Right lobe of liver (tissue), 6 donors: ENCODE measurements at places on chromosomes 11 and 22. TPM values are rescaled to one million over a fixed set of nuclear protein-coding genes. Genes with fewer than 3 reads are reported as not detected.

SCGB1A1 gene
- not detected for total RNA-seq

GGTLC3 gene
- total RNA-seq, result not detected

CACNA1I gene
- total RNA-seq, result 0.06 TPM

KCNJ11 gene
- 2.5 TPM for total RNA-seq

KRTAP5-8 gene
- total RNA-seq, result not detected

IGLL1 gene
- total RNA-seq, result not detected

ACTN3 gene
- not detected for total RNA-seq

CEND1 gene
- not detected for total RNA-seq

GRCh38 chr11:11397036-11397415, 44.0 kb upstream of the CSNK2A3 start:
- DNase-seq, result no peak

DNA sequence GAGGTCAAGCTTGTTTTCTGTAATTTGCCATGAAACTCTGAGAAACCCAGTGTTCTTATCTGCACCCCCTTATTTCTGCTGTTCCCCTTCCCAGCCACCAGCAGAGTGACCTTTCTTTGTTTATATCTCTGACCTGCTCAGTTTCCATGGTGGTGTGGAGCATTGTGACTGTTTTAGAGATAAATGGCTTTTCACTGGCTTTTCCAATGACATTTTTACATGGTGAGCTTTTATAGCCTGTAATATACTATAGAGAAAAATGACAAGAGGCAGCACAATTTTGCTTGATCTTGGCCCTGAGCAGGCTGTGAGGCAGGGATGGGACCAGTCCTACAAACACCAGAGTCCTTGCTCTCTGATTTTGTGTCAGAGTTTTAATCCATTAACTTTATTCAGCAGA, 233.9 kb downstream of the FAT3 start:
- no peak for DNase-seq

GRCh38 chr22:29071261-29072045, 1.4 kb upstream of the KREMEN1 start:
- peak; percentile 67 for DNase-seq

- DNase-seq, result no peak
Observed at GRCh38 chr22:48979482-48979881, 848.2 kb downstream of the BRD1 start.

- no peak for DNase-seq
Observed at GRCh38 chr22:41857155-41857859, 24.4 kb downstream of the SREBF2 start.

DNA sequence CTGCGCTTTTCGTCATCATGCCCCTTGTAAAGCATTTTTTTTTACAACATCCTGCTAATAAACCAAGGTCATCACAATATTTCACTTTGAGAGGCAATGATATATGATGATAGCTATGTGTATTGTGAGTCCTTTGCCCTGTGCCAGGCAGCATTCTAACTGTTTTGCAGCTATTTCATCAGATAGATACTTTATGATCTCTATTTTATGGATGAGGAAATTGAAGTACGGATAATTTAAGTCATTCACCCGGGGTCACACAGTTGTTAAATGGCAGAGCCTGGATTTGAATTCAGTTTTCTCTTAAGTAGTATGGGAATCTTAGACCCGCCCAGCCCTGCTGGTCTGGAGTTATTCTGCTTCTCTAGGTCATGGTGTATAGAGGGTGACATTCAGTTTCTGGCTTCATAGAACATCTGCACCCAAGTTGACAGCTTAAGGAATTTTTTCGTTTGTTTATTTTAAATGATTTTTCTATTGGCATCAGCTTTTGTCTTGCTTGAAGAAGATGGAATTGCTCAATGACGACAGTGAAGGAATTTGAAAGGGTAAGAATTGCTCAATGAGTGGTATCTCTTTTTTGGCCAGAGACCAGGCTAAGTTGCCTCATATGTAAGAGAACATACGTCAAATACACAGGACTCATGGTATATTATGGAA, 926 bp downstream of the PRR5L start:
- DNase-seq, result no peak

GRCh38 chr11:130478204-130478701, 29.8 kb downstream of the ADAMTS15 start:
- DNase-seq, result no peak

- no peak for DNase-seq
Observed at GRCh38 chr11:121802542-121802941, 313.5 kb downstream of the BLID start.

DNA sequence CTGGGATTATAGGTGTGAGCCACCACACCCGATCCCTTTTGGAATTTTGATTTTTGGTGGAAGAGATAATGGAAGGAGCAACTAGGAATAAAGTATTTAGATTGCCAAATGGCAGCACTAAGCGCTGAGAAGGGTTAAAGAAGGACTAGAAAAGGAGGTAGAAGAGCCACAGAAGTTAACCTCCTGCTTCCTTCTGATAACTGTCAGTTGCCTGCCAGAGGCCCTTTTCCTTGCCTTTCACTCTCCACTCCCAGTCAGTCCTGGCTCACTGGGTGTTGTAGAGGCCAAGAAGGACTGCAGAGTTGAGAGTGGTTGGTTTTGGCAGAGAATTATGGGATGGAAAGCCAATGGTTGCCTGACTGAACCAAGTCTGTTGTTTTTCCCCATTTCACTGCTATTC, 19.3 kb downstream of the ZC3H12C start:
- no peak for DNase-seq

DNA sequence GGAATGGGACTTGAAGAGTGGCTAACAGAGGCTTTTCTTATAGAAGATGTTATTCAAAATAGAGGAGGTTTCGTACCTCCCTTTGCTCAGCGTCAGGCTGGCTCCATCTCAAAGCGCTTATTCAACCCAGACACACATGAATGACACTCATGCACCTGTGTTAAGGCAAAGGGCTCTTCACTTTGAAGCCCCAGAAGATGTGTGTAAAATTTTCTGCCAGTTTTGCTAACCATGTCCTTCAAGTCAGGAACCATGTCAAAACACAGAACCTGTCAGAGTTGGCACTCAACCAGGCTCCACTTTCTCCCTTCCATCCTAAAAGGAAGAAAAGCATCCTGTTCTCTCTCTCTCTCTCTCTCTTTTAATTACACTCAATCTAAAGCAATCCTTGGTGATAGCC, 352.8 kb upstream of the NARS2 start:
- DNase-seq, result no peak

- no peak for DNase-seq
Observed at GRCh38 chr11:97290464-97291041, 900.7 kb downstream of the JRKL start.

GRCh38 chr22:43750751-43751150, 61.4 kb downstream of the EFCAB6 start:
- no peak for DNase-seq

GRCh38 chr11:117875382-117876058, 938 bp downstream of the FXYD6 start:
- no peak for DNase-seq

DNA sequence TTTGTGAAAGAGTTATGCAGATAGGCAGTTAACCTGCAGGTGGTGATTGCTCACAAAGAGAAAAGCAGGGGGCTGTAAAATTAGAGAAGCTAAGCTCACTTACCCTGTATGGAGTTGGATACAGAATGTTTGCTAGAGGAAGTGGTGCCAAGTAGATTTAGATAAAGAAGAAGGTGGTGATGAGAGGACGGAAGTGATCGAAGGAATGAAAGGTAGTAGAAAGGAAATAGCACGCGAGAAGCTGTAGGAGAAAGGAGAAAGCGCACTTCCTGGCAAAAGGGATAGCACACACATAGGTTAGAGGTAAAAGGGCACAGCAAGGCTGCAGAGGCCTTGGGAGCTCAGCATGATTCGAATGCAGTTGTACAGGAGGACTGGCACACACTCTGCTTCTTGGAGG, 87.3 kb upstream of the CTSC start:
- no peak for DNase-seq

DNA sequence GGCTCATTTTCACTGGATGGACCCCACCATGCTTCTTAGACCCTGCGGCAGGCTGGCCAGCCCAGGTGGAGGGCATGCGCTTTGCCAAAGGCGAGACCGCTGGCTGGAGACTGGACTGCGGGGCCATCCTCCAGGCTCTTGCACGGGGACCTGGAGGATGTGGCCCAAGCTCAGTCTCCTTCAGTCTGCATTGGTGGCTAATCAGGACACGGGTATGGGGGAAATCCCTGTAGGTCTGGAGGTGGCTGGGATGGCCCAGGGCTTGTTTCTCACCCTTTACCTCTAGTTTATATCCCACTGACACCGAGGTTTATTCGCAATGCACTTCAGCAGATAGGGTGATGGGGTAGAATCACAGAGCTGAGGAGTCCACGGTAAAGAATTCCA, 45.0 kb downstream of the BCR start:
- DNase-seq, result peak; percentile 14

GRCh38 chr11:134277183-134278001, 1.2 kb downstream of the GLB1L3 start:
- no peak for DNase-seq

DNA sequence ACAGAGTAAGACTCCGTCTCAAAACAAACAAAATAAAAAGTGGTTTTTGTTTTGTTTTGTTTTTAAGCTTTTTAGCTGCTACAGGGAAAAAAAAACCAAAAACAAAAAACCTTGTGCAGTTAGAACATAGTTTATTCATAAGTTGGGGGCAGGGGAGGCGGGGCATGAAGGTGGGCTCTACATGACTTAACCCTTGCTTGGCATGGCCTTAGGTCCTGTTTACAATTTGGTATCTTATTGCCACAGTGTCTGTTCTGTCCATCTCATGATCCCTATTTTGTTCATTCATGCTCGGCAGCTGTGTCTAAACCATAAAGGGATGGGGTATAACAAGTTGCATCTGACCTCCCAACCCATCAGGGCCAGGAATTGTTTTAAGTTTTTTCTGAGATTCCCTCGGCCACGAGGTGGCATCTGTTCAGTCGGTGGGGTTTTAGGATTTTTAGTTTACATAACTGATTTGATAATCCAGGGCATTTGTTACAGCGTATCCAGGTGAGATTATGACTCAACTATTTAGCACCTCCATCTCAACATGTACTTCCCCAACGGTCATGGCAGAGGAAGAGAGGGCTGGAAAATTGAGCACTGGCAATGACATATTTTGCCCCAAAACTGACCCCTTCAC, 6.9 kb downstream of the AP5B1 start:
- no peak for DNase-seq

- no peak for DNase-seq
Observed at GRCh38 chr11:133829566-133829965, 15.7 kb downstream of the SPATA19 start.

GRCh38 chr22:28123989-28124766, 205.1 kb upstream of the PITPNB start:
- no peak for DNase-seq

DNA sequence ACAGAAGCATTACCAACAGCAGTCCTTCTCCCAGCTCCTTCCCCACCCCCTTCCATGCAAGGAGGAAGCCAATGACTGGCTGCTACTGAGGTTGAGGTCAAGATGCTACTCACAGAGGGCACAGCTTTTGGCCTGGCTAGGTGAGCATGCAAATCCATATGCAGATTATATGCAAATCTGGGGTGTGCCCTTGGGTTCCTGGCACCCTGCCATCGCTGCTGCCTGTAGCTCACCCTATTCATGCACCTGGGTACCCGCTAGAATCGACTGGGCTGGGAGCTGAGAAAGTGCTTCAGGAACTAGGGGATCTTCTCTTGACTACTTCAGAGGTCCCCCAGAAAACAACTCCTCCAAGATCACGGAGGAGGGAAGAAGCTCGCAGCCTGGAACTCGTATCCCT, 4.0 kb downstream of the DSCAML1 start:
- DNase-seq, result no peak

DNA sequence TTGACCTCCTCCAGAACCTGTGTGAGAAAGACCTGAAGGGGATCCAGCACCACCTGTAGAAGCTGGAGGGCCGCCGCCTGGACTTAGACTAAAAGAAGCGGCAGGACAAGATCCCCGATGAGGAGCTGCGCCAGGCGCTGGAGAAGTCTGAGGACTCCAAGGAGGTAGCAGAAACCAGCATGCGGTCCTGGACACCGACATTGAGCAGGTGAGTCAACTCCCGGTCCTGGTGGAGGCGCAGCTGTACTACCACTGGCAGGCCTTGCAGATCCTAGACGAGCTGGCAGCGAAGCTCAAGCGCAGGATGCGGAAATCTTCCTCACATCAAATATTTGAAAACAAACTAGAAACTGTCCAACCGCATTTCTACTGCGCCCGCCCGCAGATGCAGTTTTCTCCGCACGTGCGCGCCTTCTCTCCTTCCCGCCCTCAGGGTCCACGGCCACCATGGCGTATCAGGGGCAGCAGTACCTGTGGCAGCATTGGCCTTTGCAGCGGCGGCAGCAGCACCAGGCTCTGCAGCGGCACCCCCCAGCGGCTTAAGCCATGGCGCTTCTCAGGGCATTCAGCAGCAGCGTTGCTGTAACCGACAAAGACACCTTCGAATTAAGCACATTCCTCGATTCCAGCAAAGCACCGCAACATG, 10.2 kb downstream of the CLDN25 start:
- no peak for DNase-seq

DNA sequence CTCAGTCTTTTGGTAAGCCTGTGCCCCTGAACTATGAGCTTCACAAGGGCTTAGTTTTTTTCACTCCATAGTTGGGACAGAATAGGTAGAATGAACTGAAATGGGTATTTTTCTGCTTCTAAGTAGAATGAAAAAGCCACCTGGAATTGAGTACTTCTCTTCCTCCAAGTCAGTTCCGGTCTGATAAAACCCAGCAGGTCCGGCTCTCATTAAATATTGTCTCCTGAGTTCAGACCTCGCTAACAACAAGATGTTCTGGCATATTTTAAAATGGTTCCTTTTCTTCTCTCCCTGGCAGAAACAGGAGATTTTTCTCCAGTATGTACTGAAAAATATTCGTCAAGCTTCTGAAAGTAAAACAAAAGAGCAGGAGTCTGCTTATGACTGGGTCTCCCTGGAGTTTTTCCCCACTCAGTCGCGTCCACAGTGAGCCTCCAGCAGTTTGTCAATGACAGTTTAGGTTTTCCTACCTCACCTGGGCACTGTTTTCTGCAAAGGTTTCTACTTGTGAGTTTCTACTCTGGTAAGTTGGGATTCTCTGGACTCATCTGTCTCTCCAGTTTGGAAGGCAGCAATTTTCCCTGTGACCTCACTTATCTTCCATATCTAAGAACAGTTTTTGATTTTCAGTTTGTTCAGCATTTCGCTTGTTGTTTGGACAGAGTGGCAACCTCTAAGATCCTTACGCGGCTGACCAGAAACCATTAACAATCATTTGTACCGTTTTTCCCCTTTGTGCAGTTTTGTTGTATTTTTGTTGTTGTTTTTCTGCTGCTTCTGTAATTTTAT, 868.0 kb downstream of the METTL15 start:
- DNase-seq, result no peak

GRCh38 chr22:42732081-42732480, 11.4 kb upstream of the A4GALT start:
- DNase-seq, result no peak

GRCh38 chr11:19441752-19442553, 201.2 kb upstream of the E2F8 start:
- no peak for DNase-seq

GRCh38 chr11:26271666-26272065, 60.3 kb upstream of the ANO3 start:
- no peak for DNase-seq

GRCh38 chr22:23261900-23262450, 81.7 kb downstream of the BCR start:
- no peak for DNase-seq
